ENCODE measurements at places on chromosomes 13 and 19.

DNA sequence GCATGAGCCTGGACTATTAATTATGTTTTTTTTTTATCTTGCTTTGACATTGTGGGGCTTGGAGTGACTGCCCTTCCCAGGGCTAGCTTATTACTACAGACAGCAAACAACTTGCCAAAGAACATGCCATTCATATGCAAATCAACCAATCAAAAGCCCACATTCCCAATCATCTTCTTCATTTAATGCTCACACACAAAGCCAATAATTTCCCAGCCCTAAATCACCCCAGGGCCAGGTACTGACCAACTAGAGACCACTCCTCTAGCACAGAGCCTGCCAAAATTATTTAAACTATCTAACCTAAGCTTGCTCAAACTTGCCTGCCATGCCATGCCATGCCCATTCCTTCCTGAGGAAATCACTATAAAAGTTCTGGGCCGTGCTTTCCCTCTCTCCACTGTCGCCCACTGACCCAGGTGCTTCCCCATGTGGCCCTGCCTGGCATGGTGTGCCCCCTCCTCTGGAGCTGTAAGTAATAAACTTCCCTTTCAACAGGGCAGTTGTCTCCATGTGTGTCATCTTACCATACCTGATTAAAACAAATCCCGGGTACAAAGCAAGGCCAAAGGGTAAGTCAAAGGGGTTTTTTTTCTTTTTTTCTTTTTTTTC is 15.7 kb downstream of the PBX4 start:
- no peak for DNase-seq

DNA sequence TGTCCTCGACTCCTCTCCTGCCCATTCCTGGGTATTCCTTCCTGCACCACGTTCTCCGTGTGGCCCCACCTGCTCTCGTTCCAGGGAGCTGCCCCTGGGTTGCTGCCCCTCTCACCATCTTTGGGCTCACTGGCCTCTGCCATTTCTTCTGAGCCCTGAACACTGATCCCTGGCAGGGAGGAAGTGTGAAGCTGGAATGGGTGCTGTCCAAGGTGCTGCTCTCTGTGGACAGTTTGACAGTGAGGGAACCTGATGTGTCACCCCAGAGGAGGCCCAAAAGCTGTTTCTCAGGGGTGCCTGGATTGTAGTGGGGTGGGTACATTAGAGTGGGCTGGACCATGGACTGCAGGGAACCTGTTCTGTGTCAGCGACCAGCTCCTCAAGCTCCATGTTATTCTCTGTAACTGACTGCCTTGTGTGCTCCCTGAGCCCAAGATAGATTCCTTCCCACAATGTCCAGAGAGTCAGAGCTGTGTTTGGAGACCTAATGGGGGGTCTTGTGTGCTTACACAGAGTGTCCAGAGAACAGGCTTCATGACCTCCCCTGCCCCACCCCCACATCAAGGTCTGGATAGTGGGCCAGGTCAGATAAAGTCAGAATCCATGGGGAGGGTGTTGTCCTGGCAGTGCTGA is 7.2 kb upstream of the CEACAM8 start:
- no peak for DNase-seq

GRCh38 chr13:73440296-73440895 is 381.6 kb downstream of the KLF5 start:
- DNase-seq, result peak; percentile 3

DNA sequence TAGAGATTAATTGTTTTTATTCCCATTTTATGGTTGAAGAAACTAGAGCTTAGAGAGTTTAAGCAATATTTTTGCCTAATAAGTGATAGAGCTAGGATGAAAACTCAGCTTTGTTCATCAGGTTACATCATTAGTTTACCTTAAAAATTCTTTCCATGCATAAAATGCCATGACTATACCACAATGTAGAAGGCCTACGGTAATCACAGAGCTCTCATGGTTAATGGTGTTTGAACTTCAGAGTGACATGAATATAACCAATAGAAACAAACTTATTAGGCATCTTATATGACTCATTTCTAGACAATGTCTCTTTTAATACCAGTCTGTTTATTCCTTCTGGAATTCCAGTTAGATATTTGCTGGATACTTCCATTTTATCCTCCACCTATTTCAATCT is 78.5 kb downstream of the FGF9 start:
- no peak for DNase-seq

GRCh38 chr19:1076046-1076386 is 9.0 kb downstream of the ARHGAP45 start:
- no peak for DNase-seq

DNA sequence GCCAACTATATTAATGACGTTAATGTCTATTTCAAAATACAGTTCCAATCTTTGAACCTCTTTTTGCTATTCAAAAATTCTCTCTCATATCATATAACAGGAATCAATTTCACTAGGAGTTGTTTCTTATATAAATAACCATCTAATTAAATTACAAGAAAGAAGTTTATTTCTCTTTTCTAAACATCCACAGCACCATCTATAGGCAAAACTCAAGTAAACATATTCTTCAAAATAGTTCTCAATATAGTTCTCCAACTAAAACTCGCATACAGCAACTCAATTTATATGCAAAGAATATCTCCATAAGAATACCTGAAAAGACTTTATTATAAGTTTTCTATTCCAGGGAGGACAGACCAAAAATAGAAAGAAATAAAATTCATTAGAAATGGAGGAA is 65.6 kb downstream of the RBM26 start:
- DNase-seq, result no peak

GRCh38 chr13:113171250-113172125 is 13.0 kb downstream of the PROZ start:
- DNase-seq, result no peak

DNA sequence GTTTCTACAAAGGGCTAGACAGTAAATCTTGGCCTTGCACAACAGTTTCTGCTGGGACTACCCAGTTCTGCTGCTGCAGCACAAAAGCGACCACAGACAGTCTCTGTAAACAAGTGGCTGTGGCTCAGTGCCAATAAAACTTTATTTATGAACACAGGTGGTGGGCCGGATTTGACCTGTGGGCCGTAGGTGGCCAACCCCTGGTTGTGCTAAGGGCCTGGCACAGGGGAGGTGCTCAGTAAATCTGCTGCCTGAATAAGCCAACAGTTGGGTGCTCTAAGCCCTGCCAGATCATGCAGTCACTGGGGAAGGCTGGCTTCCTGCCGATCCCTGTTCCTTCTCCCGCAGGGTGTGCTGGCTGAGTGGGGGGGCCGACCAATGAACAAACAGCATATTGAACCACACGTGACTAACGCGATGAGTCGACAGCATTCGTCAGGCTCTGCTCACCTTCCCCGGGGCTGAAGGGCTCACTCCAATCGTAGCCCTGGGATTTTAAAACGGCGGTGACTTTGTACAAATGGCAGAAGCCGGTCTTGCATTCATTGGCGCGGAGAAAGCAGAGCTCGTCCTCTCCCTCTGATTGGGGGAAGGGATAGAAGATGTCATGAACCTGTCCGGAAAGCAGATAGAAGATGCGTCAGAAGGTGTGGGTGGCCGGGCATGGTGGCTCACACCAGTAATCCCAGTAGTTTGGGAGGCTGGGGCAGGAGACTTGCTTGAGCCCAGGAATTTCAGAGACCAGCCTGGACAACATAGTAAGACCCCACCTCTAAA is 24.3 kb upstream of the MYDGF start:
- no peak for DNase-seq

- DNase-seq, result no peak
Observed at GRCh38 chr13:68940049-68940448, 1167.6 kb upstream of the ATXN8OS start.

DNA sequence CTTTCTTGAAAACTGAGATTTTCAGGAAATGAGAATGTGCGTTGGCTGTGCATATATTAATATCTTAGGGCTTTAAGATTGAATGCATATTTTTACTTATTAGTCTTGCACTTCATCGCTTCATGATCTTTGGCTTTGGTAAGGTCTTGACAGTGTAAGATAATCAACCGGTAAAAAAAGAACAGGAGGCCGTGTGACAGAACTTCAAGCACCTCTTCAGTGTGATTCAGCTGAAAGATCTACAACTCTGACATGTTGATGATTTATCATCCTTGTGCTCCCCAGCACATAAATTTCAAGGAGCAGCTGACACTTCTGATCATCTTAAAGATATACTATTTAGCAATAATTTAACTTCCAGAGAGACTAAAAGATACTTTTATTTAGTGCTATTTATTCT is 195.1 kb downstream of the HS6ST3 start:
- DNase-seq, result no peak

DNA sequence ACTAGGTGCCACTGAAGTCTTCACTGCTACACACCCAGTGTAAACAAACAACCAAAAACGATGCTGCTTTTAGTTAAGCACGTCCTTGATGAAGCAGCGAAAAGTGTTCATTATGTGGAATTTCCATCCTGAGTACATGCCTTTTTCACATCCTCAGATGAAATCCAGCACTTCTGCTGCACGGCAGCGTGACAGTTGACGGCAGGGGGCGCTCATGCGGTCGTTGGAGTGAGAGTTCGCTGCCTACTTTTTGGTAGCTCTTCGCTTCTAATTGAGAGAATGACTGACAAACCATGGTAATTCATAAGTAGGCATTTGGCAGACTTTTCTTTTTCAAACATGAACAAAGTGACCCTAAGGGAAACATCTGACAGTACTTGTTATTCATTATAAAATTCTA is 1124.9 kb downstream of the EFNB2 start:
- DNase-seq, result no peak

DNA sequence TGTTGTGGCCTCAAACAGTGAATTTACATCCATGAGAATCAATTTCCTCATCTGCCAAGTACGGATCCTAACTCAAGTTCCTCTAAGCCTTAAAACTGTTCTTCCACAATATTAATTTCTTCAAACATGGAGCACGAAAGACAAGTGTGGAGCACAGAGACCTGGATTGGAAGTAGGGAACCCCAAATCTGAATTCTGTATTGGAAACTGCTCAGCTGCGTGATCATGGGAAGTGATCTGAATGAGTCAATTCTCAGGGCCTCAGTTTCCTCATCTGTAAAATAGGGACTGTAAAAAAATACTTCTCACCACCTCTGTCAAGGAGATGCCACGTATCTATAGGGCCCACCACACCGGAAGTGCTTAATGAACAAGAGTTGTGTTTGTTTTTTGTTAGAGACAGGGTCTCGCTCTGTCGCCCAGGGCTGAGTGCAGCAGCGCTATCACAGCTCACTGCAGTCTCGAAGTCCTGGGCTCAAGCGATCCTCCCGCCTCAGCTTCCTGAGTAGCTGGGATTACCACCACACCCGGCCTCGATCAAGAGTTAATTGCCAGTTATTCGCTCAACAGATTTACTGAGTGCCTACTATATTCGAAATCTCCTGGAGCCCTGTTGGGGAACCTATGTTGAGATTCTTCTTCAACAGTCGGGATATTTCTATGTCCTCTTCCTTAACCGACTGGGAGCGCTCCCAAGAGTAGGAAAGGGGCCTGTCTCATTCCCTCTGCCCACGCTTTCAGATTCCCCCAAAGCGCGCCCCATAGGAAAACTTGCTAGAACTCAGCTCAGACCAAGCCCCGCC is 1.6 kb downstream of the SERTAD3 start:
- no peak for DNase-seq

DNA sequence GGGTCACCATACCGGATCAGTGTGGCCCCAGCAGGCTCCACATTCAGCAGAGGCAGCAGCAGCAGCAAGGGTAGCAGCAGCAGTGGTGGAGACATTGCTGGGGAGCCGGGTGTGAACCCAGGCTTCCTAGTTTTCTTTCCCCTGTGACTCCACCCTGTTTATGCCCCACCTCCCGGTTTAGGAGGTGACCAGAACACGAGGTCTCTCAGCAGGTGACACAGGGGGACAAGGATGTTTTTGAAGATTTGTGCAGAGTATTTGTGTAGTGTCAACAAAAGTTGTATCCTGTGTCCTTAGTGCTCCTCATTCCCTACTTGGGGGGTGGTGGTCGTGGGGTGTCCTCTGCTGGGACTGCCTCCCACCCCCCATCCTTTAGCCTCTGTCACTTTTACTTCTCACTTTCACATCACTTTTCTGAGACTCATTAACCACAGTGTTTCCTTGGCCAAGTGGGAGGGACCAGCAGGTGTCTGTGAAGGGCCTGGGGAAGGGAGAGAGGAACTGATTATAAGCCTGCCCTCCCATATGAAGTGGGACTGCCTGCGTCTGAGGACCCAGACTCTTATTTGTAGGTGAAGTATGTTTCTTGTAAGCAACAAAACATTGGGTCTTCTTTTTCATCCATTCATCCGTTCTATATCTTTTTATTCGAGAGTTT is 15.6 kb upstream of the KCNC3 start:
- no peak for DNase-seq

DNA sequence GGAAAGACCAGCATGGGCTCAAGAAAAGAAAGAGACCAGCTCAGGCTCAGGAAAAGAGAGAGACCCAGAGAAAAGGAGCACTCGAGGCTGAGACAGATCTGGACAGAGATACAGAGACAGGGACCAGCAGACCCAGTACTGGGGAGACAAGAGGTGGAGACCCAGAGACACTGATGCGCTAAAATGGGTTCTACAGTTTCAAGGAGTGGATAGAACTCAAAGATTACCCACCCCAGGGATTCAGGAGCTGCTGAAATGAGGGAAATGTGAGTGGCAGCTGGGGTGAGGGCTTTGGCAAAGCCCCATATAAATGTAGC is 609 bp upstream of the ZSCAN18 start:
- DNase-seq, result no peak

- DNase-seq, result no peak
Observed at GRCh38 chr13:44848920-44849676, 140.2 kb downstream of the NUFIP1 start.

GRCh38 chr13:33797622-33798021 is 20.3 kb upstream of the RFC3 start:
- DNase-seq, result no peak

DNA sequence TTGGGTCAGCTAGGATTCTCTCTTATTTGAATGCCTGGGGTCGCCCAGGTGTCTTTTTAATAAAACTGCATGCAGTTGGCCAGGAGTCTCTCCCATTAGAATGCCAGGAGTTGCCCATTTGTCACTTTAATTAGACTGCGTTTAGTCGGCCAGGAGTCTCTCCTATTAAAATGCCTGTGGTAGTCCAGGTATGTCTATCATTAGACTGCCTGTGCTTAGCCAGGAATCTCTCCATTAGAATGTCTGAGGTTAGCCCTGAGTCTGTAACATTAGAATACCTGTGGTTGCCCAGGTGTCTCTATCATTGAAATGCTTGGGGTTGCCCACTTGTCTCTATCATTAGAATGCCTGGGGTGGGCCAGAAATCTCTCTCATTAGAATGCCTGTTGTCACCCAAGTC is 1470.9 kb downstream of the UQCRFS1 start:
- DNase-seq, result no peak

DNA sequence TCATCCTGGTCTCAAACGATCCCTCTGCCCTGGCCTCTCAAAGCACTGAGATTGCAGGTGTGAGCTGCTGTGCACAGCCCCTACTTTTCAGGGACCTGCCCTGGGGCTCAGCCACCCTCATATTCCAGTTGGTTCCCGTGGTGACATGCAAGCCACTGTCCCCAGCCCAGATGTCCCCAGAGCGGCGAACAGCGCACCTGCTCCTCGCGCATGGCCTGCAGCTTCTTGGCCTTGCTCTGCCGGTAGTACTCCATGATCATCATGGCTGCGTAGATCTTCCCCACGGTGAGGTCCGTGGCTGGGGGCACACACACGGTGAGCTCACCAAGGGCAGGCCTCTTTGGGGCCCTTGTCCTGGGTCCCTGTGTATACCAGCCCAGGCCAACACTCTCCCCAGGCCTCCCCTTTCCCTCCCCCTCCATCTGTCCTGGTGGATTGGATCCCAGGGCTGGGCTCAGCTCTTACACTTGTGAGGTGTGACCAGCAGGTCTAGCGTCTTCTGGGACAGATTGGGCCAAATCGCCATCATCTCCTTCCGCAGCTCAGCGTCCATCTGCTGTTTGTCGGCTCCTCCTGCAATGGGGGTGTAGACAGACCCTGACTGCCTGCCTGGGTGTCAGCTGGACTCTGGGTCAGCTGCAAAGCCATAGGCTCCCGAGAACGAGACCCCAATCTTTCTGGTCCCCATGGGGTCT is 64.0 kb downstream of the IER2 start:
- DNase-seq, result no peak

Measured in stimulated activated CD4-positive, alpha-beta T cell treated with anti-CD3 and anti-CD28 coated beads, Interleukin-1b, Interleukin-23, amount 100 ng/mL, for 4 hours (primary cell).